ENCODE measurements at places on chromosomes 12 and 14. TPM values are rescaled to one million over a fixed set of nuclear protein-coding genes. Genes with fewer than 3 reads are reported as not detected.

DNA sequence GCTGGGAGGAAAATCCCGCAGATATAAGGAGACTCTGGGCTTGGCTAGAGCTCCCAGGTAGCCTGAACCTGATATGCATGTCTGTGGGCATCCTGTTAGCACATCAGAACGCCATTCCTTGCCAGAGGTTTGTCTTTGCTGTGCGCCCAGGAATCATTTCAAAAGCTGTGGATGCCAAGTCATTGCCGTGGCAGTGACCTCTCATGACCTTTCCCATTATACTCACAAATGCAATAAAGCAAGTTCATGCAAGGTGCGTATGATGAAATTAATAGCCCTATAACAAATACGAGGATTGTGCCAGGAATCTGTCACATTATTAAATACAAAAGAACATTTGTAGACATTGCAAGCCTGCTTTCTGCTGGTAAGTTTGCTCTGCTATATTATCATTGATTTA lies 229.1 kb upstream of the PELI2 start:
- DNase-seq = no peak

The OASL gene
- total RNA-seq = 0.98 TPM

GRCh38 chr12:107684029-107684795 lies 1.4 kb upstream of the PWP1 start:
- no peak for DNase-seq

DNA sequence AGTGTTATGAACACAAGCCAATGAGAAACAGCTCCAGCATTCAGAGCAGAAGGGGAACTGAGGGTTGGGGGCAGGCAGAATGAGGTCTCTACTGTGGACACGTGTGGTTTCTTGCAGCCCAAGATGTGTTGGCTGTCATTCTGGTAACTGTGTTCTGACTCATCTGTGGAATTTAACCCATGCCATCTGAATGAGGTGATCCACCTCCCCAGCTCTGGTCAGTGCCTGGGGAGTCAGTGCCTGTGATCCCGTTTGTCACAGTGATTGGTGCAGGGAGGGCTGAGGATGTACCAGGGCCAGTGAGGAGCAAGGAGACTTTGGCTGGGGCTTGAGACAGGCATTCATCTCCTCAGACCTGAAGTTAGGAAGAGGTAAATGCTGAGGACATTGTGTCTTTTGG lies 216.8 kb downstream of the MSRB3 start:
- DNase-seq = no peak

GRCh38 chr14:50308363-50308915 lies 3.6 kb downstream of the L2HGDH start:
- DNase-seq = no peak

GRCh38 chr12:109304485-109304884 lies 4.6 kb downstream of the FOXN4 start:
- DNase-seq = no peak

DNA sequence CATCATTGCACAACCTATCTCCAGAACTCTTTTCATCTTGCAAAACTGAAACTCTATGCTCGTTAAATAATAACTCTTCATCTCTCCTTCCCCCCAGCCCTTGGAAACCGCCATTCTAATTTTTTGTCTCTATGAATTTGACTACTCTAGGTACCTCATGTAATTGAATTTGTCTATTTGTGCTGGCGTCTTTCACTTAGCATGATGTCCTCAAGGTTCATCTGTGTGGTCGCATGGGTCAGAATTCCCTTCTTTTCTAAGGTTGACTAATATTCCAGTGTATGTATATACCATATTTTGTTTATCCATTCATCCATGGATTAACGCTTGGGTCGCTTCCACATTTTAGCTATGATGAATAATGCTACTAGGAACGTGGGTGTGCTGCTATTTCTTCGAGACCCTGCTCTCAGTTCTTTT lies 80.1 kb downstream of the PLXNC1 start:
- DNase-seq = no peak

The VPS29 gene
- total RNA-seq = 74.9 TPM

The TAS2R20 gene
- 4.7 TPM for total RNA-seq
